ENCODE measurements at places on chromosomes 3 and 15. TPM values are rescaled to one million over a fixed set of nuclear protein-coding genes. Genes with fewer than 3 reads are reported as not detected.

Gene CD86
- total RNA-seq, result not detected

- no peak for DNase-seq
These were observed 111.9 kb downstream of the ATG7 start for GRCh38 chr3:11384074-11384473.

Gene ZNF621
- 19.0 TPM for total RNA-seq

DNA sequence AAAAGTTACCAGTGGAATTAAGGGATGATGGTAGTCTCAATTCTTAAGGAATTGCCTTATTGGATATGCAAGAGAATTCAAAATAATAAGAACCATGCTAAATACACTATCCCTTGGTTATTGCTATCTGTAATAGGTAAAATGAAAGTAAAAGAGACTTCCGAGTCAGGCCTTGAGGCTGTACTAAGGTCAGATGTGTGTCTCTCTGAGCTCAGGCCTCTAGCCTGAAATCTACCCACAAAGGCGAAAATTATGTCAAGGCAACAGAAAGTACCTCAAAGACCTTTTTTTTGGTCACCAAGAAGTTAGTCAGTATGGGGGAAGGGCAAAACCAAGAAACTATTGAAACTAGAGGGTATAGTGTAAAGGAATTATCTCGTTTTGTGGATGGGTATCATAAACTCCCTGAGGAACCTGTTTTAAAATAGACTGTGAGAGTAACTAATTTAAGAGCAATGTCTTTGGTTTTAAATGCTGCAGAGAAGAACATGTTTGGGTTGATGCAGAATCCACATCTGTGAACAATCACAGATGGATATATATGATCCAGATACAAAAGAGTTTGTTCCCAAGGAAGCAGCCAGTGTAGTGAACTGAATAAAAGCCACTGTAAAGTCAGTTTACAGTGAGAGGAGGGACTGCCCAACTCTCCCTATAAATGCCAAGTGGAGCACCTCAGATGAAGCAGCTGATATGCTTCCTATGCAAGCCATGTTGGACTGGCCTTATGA, 382.3 kb upstream of the SEMA6D start:
- no peak for DNase-seq

DNA sequence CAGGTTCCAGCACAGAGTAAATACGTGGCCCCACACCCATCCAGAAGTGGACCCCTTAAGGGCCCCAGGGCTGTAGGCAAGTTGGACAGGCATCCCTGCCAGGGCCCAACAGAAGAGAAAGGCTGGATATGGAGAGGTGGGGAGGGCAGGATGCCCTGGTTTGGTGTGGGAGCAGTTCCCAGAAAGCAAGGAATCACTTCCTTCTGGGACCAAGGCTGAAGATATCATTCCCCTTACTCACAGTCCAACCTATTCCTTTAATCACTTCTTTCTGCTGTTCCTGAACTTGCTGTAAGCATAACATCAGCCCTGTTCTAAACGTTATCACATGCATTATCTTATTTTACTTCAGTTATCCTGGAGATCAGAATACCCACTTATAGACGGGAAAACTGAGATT, 6.1 kb upstream of the MESP2 start:
- DNase-seq, result no peak

GRCh38 chr3:185351396-185351795, 11.5 kb upstream of the MAP3K13 start:
- DNase-seq, result no peak

Gene HPS3
- total RNA-seq, result 30.7 TPM

DNA sequence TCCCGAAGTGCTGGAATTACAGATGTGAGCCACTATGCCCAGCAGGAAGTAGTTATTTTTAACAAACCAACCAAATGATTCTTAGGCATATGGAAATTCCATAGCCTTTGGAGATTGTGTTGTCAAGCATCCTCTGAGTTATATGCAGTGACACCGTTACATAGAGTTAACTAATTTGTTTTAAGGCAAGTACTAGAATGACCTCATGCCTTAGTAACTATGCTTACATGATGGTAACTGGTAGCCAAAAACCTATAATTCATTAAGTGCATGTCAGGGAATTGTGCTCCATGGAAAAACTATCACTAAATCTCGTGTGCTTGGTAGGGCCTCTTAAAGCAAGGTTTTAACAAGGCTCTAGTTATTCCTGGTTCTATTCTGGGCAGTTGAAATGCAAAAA, 392.8 kb downstream of the TUSC7 start:
- DNase-seq, result no peak

Gene LYZL4
- not detected for total RNA-seq

Gene DUOXA2
- total RNA-seq, result not detected

DNA sequence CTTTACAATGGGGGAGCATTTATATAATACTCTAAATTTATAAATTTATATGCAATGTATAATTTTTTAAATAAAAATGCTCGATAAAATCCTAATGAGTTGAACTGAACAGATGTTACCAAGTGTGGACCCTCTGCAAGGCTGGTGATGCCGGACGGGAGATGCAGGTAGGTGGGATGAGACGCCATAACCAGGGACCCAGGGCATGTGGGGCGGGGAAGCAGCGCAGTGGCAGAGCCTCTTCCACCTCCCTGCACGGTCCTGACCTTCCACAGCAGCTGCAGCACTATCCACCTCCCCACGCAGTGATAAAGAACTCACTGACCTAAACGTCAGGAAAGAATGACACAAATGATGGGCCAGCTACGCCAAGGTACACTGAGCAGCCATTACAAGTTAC, 12.8 kb downstream of the PCSK6 start:
- no peak for DNase-seq

- DNase-seq, result peak; percentile 6
These were observed 82.2 kb upstream of the EPHA3 start for GRCh38 chr3:89025185-89025584.

DNA sequence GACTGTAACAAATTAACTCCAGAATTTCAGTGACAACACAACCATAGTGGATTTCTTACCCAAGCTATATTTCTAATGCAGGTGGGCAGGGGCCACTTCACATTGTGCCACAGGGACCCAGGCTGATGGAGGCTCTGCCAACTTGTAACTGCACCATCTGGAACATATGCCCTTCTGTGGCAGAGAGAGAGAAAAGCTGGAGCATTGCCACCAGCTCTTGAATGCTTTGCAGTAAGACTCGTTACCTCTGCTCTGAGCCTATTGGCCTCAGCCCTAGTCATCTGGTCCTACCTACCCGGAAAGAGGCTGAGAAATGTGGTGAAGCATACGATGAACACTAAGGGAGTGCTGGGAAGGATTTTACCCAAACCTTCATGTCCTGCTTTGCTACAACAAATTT, 587.1 kb downstream of the ZNF385D start:
- no peak for DNase-seq

GRCh38 chr3:19945969-19946831, 697 bp upstream of the RAB5A start:
- DNase-seq, result no peak

Gene TRAK1
- 44.5 TPM for total RNA-seq

GRCh38 chr3:194481103-194481502, 5.7 kb downstream of the ATP13A3 start:
- peak; percentile 81 for DNase-seq

Gene GADL1
- total RNA-seq, result not detected

- no peak for DNase-seq
These were observed 104.8 kb upstream of the HERC1 start for GRCh38 chr15:63938486-63939061.

DNA sequence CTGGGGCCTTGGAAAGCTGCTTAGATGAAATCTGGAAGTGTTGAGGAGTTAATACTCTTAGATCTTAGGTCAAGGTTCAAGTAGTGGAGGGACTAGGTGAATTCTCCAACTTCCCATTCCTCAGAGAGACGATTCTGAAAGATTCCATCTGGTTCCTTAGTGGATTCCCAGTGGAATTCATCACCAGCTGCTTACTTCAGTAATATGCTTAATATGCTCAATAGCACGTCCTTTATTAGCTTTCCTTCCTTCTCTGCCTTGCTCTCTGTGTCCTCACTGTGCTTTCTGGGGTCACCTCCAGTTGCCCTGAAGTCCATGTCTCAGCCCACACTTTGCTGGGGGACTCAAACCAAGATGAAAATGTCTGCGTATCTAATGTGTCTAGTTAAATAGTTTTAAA, 31.0 kb downstream of the CEP63 start:
- peak; percentile 22 for DNase-seq

Gene SKOR1
- total RNA-seq, result not detected

DNA sequence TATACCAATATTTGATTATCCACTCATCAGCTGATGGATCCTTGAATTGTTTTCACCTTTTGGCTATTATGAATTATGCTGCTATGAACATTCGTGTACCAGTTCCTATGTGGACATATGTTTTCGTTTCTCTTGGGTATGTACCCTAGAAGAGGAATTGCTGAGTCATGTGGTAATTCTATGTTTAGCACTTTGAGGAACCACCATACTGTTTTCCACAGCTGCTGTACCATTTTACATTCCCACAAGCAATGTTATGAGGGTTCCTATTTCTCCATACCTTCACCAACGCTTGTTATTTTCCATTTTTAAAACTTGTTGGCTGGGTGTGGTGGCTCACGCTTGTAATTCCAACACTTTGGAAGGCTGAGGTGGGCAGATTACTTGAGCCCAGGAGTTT, 62.9 kb downstream of the RPLP1 start:
- no peak for DNase-seq

Gene WWTR1
- total RNA-seq, result 47.7 TPM

DNA sequence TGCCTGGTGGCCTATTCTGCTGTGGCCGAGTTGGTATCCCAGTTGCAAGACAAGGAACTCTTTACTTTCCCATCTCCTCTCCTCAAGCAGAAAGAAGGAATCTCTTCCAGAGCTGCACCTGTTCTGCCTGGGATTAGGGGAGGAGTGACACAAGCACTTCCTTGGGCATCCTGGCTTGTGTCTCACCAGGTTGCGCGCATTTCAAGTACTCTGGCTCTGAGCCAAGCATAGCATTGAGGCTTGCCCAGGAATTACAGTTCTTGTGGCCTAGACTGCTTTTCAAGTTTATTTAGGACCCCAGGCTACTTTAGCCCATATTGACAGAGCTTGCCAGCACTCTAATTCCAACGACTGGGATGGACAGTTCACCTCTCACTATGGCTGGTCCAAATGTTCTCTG, 150.5 kb downstream of the RSRC1 start:
- DNase-seq, result no peak

- no peak for DNase-seq
These were observed 58.1 kb upstream of the USP3 start for GRCh38 chr15:63446255-63446654.

GRCh38 chr15:90598679-90599078, 69.0 kb downstream of the CRTC3 start:
- DNase-seq, result no peak

GRCh38 chr15:38699633-38700230, 135.1 kb upstream of the RASGRP1 start:
- DNase-seq, result peak; percentile 59

DNA sequence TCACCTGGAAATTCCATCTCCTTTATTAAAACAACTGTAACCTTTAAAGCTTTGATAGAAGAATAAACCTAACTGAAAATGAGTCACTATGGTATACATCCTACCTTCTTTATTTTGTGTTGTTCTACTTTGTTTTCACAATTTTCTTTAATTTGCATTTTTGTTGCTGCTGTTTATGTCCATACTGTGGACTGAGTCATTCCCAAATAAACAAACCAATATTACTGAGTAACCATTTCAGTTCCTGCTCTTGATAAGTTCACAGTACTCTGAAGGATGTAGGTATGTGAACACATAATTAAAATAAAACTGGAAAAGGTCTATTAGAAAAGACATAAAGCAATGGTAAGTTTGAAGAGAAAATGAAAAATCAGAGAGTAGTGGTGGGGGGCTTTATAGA, 528.5 kb upstream of the GOLIM4 start:
- DNase-seq, result no peak

Gene CHRD
- total RNA-seq, result 1.7 TPM

- no peak for DNase-seq
These were observed 83.3 kb downstream of the IGF2BP2 start for GRCh38 chr3:185741586-185741985.

Gene P4HTM
- 26.8 TPM for total RNA-seq

DNA sequence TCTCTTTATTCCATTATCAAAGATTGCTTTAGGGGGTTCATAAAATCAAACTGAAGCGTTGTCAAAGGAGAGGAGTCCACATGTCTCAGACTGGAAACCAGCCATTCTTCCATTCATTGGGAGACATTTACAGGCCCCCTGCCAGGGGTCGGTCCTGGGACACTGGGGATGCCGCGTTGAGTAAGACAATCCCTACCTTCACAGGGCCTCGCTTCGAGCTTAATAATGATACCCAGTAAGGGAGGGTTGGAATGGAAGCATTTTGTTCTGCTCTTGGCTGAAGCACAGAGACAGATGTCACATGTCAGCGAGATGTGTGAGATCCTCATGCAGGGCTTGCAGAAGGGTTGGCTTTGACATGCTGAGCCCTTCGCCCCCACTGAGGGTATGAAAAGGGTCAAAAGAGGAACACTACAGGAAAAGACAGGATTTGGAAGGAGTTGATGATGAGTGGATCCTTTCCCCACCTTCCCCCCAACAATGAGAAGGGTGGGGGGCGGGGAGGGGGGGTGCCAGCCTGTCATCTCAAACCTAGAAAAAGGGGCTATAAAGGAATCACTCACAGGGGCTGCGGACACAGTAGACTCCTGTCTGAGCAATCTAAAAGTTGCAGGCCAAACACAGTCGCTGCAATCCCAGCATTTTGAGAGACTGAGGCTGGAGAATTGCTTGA, 25.6 kb upstream of the ARL8B start:
- DNase-seq, result no peak

DNA sequence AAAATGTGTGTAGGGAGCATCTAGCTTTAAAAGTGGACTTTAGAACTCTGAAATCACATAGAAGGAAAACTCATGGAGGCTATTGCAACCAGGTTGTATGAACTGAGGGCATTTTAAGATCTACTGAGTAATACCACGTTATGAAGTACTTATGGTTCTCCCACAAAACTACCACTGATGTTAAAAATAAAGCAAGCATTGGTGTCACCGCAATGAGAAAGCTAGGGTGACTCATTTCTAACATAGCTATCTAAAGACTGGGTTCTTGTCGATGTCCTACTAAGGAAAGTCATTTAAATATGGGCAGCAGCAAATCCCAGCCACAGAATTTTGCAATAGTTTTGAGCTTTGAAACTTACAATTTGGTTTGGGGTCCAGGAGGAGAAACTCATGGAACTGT, 584.8 kb downstream of the DIPK2A start:
- DNase-seq, result peak; percentile 2

DNA sequence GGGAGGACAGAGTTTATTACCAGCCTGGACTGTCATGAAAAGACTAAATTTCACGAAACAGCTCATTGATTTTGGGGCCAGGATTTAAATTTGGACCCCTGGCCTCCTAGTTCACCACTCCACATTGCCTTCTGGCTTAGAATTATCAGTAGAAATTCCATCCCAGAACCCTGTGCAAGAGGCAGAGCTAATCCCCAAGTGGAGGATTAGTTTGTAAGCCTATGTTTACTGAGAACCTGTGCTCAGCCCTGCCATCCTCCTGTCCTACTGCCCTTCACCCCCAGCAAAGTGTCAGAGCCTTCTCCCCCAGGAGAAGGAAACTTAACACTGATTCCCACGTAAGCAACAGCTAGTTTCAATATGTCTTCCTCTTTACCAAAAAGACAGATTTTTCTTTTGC, 99.4 kb downstream of the SST start:
- no peak for DNase-seq
